ENCODE measurements at places on chromosomes 2 and 18.

DNA sequence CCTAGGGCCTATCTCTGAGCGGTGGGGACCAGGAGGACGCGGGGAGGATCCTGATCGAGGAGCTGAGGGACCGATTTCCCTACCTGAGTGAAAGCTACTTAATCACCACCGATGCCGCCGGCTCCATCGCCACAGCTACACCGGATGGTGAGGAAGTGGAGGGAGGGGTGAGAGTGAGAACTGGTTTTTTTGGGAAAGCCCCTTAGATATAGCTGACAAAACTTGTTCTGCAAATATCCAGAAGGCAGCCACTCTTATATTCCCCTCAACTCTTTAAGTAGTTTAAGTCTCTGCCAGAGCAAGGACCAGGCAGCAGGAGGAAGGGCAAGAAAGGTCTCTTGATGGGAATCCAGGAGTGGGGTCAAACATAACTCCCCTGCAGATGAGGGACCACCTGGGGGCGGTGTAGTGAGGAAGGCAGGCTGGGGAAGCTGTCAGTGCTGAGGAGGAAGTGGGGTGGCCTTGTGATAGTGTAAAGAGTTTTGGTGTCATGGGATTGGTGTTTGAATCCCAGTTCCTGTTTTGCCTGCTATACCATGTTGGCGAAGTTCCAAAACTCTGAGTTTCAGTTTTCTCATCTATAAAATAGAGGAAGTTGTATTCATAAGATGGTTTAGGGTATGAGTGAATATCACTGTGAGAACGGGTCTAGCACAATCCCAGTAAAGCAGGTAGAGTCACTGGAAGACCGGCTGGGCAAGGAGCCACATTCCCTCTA lies 3.4 kb downstream of the NAGK start:
- no peak for DNase-seq

- DNase-seq, result no peak
Observed at GRCh38 chr2:166404831-166405568, 29.3 kb upstream of the SCN9A start.

DNA sequence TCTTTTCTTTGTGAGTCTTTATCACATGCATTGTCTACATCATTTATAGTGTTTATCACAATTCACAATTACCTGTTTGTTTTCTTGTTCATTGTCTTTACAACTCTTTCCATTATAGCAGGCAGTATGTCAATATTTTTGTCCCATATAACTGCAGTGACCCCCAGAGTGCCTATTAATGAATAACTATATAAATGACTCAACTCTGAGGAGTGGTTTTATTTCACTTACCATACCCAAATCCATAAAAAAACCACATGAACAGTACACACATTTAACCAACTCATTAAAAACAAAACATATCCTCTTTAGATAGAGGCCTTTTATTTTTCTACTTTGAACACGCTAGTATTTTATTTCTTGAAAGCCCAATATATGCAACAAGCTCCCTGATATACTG lies 1419.1 kb upstream of the NXPH2 start:
- no peak for DNase-seq

DNA sequence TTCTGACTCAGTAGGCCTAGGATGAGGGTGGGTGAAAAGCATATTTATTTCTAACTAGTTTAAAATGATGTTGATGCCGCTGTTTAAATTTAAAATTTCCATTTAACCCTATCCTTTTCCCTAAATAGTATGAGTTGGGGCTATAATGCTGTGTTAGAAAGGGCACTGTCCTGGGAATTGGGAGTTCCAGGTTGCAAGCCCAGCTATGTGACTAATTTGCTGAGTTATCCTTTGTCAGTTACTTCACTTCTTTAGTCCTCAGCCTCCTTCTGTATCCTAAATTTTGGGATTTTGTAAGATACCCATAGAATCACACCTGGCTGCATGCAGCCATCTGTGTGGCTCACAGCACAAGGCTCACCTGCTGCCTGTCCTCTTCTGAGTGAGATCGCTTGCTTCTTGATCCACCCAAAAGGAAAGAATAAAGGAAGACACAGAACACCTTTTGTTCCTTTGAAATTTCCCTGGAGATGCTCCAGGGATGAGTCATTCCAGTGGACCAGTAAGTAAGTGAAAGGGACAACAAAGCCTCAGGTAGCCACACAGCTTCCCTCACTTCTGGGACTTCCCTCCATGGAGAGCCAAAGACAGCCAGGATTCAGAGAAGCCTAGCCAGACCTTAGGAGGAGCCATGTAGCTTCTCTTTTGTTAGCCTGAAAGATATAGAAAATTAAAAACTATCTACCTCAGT lies 97.2 kb downstream of the DTNA start:
- DNase-seq, result peak; percentile 18

GRCh38 chr18:22108674-22109073 lies 60.7 kb upstream of the GATA6 start:
- DNase-seq, result no peak

- no peak for DNase-seq
Observed at GRCh38 chr2:143708682-143709081, 579.5 kb downstream of the ARHGAP15 start.

- DNase-seq, result no peak
Observed at GRCh38 chr2:24657818-24658217, 135.4 kb downstream of the PTRHD1 start.

DNA sequence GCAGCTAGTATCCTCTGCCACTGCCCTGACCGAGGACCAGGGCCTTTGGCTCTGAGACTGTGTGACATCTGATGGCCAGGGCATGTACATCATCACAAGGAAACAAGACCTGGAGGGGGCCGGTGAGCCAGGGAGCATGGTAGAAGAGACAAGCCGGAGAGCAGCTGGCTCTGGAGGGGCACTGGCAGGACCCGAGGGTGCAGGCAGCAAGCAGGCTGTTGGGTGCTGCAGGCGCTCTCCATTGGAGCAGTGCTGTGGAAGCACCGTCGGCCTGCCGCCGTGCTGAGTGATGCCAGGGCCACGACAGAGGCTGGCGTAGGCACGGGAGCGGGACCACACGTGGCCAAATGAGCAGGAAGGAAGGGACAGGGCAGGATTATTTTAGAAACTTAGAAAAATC lies 335.2 kb downstream of the GBX2 start:
- DNase-seq, result no peak

DNA sequence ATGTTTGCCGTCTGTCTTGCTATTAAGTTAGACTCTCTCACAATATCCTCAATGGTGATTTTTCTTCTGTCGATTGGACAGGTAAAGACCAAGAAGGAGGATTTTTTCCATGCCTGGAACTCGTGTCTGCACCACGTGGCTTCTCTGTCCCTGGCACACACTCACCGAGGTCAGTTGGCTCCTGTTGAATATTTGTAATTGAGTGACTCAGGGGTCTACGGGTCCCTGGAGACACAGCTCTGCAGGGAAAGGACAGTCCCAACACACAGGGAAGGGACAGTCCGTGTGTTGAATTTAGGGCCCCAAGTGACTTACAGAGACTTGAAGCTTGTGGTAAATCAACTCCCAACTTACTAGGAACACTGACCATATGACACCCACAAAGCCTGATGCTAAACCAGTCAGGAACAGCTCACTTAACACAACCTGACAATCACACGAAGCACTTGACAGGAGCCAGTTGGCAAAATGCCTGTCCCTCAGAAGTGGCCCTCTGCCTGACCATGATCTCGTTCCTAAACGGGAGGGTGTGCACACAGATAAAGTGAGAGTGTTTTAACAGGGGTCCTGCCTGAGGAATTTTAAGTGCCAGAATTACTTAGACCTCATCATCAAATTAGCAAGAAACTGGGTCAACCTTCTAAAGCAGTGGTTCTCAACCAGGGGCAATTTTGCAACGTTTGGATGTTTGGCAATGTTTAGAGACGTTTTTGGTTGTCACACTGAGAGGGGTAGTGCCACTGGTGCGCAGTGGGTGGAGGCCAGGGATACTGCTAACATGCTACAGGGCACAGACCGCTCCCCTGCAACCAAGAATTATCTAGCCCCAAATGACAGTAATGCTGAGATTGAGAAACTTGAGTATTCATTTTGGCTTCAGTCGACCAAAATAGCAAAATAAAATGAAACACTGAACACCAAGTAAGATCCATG lies 88.9 kb upstream of the BCL2L11 start:
- DNase-seq, result no peak

DNA sequence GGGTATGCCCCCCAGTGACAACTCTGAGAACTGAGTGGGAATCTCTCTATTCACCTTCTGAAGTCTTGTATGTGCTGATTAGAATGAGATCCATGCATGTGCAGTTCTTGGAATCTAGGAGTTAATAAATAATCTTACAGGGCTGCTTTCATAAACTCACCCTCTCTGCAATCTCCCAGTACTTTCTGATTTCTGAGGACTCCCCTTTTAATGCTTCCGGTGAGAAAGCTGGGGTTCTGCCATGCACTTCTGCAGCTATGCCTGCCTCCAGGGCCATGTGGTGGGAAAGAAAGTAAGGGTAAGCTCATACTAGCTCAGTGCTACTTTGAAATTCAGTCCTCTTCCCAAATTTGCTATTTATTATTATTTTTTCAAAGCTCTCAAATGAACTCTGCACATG lies 432.9 kb downstream of the MTX2 start:
- no peak for DNase-seq

DNA sequence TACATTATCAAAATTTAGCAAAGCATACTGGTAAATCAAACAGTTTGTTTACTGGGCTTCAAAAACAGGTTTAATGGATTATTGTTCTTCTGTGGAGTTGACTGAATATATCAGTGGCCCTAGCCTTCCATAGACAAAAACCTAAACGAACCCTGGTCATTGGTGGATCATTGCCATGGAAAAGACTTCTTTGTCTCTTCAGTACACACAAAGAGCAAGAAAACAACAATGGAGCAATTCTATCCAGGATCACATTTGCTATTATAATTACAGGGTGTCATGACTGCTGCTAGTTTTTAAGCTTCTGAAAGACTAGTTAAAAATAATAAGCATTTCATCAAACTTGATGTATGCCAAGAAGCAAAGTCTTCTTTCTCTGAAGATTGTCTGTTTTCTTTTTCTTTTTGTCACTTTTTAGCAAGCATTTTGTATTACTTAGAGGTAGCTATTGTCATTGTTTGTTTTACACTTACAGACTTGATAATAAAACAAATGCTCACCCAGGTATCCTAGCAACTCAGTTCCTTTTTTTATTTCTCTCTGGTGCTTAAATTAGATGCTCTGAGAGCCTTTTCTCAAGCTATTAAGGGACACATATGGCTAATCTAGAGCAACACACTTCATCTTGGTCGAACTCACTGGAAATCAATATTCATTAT lies 1228.7 kb upstream of the DDX18 start:
- peak; percentile 91 for DNase-seq

GRCh38 chr2:124664363-124664762 lies 639.3 kb downstream of the CNTNAP5 start:
- no peak for DNase-seq

GRCh38 chr2:234187646-234188174 lies 137.2 kb downstream of the SPP2 start:
- DNase-seq, result no peak

DNA sequence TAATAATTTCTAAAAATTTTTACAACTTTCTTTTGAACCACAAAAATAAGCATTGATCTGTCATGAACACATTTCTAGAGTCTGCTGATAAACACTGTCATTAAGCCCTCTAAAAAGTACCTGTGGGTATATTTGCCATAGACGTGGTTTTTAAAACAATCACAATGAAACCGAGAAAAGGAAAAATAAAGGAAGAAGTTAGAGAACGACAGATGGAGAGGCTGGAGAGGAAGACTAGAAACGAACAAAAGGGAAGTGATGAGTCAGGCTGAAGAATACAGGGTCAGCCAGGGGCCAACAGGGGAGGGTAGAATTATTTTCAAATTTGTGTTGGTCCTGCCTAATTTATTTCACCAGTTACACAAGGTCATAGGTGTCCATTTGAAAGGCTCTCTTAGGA lies 62.0 kb downstream of the MYL12B start:
- DNase-seq, result no peak

- DNase-seq, result no peak
Observed at GRCh38 chr18:55376387-55376786, 211.6 kb downstream of the TCF4 start.

DNA sequence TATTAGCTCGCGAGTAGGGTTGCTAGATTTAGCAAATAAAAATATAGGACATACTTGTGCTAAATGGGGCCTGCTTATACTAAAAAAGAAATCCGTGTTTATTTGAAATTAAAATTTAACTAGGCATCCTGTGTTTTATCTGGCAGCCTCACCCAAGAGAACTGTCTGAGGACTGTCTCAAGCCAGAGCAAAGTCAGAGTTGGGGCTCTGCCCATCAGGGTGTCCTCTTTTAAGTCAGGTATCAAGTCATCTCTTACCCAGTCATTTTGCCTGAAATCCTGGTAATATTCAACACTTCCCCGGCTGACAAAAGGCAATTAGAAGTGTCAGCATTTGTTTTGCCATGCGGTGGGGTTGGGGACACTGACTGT lies 48.3 kb upstream of the ST3GAL5 start:
- DNase-seq, result no peak

GRCh38 chr2:190043441-190043840 lies 19.1 kb downstream of the MSTN start:
- no peak for DNase-seq

- no peak for DNase-seq
Observed at GRCh38 chr18:79596446-79597175, 83.0 kb upstream of the CTDP1 start.
